T-cell (primary cell): ENCODE measurements at places on chromosomes 1 and 21. TPM values are rescaled to one million over a fixed set of nuclear protein-coding genes. Genes with fewer than 3 reads are reported as not detected.

The ZNF695 gene
- total RNA-seq = not detected

The MAN1A2 gene
- total RNA-seq = 64.4 TPM

The CDK11A gene
- 109 TPM for total RNA-seq

The ANKRD34A gene
- 1.7 TPM for total RNA-seq

The AGMAT gene
- total RNA-seq = 8.1 TPM

The ZBTB8B gene
- total RNA-seq = 0.03 TPM

The FCRL6 gene
- total RNA-seq = 1.2 TPM

The KIF26B gene
- 0.03 TPM for total RNA-seq

The C8B gene
- 0.12 TPM for total RNA-seq
